NCI-H2171 (cell line): ENCODE measurements at places on chromosomes 4 and X.

- no peak for DNase-seq
Observed at GRCh38 chr4:88979276-88979675, 77.7 kb downstream of the FAM13A start.

DNA sequence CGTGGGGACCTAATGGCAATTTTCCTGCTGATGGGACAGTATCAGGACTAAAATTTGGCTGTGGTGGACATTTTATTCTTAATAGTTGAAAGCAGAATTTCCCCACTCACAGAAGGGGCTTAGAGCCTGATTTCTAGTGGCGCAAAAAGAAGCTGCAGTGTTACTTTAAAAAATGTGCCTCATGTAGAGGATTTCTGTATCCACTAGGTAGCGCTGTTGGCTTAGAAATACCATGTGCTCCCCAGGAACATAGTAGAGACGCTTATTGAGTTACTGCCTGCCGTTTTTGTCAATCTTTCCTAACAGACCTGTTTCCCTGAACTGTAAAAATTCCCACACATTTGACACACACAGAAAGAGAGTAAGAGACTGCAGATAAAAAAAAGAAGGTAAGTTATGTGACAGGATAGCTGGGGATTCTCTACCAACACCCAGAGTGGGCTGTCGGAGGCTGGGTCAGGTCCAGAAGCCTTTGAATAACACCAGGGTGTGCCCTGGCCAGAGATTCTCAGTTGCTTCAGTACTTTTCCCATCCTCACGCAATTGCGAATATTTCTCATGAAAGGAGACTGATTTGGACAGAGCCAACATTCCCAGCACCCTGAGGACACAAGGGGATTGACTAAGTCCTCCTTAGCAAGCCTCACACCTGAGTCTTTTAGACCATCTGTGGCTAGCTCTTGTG is 88.4 kb downstream of the ZXDA start:
- DNase-seq = peak; percentile 1

- DNase-seq = no peak
Observed at GRCh38 chrX:82230013-82230412, 1028.1 kb downstream of the SH3BGRL start.

- no peak for DNase-seq
Observed at GRCh38 chr4:126799971-126800574, 832.7 kb upstream of the INTU start.

DNA sequence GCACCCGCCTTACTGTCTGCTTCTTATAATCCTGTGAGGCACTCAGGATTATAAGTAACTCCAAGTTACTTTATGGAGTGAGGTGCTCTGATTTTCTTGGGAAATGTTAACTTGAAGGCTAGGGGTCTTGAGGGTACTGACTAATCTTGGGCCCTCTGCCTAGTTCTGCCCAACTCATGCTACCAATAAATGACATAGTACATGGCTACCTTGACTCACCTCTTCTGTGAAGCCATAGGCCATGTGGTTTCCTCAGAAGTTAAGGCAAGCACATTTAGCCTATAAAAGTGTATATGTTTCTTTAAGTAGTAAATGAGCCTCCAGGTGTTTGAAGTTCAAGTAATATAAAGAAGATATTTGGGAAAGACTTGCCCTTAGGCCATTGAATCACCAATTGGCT is 99.8 kb upstream of the CASK start:
- no peak for DNase-seq

DNA sequence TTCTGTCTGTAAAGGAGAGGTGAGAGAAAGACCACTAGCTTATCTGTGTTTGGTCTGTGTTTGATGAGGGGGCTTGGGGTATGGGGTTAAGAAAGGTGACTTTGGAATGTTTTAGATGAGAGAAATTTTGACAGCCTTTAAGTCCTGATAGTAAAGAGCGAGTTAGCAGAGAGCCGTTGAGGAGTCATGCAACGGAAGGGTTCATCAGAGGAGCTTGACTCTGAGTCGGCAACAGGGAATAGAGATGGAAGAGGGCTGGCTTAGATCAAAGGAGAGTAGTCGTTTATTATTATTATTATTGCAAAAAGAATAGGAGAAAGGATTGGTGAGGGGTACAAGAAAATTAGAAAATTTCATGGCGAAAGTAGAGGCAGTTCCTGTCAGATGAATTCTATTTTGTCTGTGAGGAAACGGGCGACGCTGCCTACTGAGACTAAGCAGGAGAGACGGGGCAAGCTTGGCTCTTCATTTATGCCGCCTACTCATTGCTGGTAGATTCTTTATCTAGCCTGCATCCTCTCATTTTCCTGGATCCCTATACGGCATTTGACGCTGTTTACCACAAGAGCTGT is 473 bp upstream of the VAMP7 start:
- DNase-seq = no peak

GRCh38 chrX:106728337-106728736 is 1.8 kb downstream of the RNF128 start:
- no peak for DNase-seq

DNA sequence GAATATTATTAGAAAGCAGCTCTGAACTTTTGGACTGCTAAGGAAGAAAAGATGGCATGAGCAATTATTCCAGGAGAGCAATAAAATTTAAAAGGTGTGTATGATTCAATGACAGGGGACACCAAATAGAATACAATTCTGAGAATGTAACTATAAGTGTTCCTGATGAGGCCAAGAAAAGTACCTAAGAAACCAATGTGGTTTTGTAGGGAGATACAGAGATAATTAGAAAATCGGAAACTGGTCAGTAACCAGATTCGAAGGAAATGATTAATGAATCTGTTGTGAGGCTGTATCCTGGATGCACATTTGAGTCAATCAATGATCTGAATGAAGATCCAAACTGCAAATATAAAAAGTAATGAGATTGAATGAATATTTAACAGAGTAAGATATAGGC is 6.0 kb downstream of the NOA1 start:
- no peak for DNase-seq

DNA sequence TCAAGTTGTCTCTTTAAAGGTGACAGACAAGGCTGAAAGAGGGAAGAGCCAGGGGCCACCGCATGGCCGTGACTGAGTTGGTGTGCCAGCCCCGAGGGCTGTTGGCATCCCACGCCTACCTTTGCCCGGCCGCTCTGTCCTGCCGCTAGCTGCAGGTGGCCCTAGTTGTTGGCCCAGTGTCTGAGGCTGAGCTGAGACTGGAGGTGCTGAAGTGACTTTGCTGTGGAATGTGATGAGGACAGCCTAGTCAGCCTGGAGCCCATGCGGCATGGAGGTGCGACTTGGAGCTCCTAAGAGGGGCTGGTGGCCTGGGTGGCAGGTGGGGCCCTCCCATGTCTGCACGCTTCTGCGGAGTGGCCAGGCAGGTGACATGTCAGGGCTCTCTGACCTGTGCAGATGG is 6.6 kb downstream of the TADA2B start:
- DNase-seq = no peak

DNA sequence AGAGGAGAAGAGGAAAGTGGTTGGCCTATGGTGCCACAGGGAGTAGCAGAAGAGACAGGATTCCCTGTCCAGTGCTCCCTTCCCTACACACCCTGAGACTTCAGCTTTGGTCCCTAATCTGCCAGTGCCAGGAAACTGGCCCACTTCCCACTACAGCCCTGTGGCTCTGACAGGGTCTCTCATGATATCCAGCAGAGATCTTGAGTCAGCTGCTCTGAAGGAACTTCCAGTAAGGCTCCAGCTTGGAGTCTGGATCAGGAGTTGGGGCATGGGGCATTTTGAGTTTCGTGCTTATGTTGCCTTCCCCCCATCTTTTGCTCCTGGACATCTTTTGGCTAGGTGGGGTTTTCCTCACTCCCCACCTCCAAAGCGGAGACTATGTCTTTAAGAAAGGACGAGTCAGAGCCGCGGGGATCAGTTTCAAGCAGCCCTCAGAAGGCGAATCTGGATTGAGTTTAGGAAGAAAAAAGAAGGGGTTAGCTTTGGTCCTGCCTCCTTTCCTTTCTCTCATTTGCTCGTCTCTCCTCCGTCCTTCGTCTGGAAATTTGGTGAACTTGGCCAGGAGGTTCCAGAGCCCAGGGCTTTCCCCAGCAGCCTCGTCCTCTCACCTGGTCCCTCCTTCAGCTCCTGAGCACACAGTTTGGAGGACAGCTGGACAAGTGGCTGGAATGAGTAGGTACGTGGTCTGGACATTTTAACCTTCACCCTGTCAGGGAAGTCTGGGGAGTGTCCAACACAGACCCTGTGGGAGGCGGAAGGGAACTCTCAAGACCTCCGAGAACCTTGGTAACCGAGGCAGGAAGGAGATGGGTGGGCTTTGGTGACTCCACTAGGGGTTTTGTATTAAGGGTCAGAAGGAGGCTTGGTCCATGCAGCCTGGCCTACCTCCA is 104.4 kb downstream of the RTL5 start:
- no peak for DNase-seq

DNA sequence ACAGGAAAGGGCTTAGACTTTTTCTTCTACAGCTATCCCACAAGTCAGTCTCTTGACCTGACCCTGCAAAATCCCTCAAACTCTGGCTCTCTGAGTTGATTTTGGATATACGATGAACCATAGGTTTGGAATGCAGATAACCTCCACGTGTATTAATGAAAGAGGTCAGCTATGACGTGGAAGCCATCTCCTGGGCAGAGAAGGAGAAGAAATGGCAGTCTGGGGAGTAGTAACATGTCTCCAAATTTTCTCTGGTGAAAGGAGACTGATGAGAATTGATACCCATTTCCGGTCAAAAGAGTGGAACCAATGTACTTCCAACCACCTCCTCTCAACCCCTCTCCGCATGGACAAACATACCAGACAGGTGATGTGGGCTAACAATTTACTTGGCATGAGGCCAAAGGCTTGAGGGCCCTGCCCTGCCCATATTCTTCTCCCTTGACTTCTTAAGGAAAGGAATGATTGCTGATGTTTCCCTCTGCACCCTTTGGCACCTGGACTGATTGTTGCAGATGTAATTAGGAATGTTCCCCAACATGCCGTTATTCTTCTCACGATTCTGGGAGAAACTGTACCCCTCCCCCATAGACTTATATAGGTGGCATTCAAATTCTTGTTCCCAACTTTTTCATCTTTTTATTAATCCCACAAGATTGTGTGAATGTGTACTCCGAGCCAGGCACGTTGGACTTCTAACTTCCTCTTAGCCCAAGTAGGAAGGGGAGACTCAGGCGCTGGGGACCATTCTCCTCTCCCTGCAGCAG is 580 bp upstream of the PLS3 start:
- DNase-seq = no peak

DNA sequence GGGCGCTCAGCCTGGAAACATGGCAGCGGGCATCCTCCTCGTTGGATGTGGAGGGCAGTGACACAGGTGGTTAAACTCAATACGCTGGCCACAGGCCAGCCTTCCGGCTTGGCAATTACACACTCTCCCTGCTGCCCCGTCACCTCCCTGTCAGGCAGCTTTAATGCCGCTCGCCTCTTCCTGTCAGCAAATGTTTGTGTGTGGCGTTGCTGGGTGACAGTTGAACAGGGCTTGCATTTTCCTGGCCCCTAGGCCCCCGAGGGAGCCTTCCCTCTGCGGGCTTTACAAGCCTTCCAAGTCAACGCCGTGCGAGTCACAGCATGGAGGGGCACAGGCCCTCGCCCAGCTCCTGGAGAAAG is 620.0 kb downstream of the BCOR start:
- DNase-seq = no peak

DNA sequence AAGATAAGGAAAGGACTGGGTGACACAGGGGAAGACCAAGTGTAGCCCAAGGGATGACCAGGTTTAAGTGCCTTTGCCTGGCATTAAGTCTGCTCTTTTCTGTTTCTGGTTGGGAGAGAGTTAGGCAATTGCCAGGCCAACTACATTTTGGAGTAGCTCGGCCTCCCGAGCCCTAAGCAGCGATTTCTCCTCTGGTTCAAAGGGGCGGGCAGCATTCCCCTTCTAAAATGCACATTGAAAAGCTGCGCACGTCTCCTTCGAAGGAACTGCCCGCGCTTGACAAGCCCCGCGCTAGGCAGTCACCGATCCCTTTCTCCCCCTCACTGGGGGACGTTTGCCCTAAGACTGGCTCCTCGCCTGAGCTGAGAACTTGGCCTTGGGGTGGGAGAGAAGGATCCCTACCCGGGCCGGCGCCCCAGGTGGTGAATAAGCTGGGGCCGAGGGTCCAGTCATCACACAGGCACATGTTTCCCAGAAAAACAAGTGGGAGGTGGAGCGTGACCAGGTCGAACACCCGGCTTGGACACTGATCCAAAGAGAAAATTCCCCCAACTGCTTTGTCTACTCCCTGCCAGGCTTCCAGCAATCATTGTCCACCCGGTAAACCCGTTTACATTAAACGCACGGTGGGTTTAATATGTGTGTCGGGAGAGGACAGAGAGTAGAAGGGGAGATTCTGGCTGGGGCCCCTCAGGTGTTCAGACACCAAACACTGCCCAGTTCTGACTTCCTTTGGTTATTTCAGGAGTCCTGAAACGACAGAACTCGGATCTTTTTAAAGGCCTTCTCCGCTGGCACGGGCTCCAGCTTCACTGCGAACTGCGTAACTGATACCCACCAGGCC is 4.0 kb downstream of the ARX start:
- DNase-seq = no peak

DNA sequence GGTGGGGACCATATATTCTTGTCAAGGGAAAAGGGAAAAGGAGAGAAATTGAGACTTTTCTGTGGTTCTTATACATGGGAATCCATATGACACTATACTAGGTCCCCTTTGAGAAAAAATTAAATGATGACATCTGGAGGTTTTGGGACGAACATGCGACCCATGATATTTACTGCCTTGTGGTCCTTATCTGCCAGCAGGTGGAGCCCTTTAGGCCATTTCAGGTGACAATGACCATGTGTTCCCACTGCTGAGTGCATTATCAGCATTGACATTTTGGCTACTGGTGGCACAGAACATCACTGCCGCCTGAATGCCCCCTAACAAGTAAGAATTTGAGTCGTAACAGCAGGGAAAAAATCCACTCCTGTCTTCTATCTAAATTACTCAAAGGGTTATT is 843.4 kb downstream of the FSTL5 start:
- peak; percentile 0 for DNase-seq

GRCh38 chr4:109826719-109827118 is 1.1 kb upstream of the RRH start:
- DNase-seq = no peak

GRCh38 chrX:30888526-30889146 is 418 bp downstream of the TAB3 start:
- no peak for DNase-seq

GRCh38 chr4:59374416-59374815 is 1825.7 kb upstream of the ADGRL3 start:
- DNase-seq = no peak

GRCh38 chrX:110280954-110281353 is 36.9 kb downstream of the AMMECR1 start:
- DNase-seq = no peak

DNA sequence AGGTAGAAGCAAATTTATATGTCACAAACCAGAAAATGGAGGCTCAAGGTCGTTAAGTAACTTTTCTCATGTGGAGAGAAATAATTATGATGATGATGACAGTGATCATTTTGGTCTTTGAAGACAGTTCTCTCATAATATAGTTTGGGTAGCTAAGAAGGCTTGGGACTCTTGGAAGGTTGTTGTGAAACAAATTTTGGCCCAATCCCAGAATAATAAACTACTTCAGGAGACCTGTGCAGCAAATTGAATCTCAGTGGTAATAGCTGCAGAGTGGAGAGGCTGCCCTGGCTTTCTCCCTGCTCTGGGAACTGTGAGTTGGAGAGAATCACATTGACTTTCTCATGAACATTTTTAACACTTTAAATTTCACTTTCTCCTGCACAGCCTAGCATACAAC is 217.2 kb upstream of the BOD1L1 start:
- no peak for DNase-seq
